ENCODE measurements at places on chromosomes 2 and 18.

DNA sequence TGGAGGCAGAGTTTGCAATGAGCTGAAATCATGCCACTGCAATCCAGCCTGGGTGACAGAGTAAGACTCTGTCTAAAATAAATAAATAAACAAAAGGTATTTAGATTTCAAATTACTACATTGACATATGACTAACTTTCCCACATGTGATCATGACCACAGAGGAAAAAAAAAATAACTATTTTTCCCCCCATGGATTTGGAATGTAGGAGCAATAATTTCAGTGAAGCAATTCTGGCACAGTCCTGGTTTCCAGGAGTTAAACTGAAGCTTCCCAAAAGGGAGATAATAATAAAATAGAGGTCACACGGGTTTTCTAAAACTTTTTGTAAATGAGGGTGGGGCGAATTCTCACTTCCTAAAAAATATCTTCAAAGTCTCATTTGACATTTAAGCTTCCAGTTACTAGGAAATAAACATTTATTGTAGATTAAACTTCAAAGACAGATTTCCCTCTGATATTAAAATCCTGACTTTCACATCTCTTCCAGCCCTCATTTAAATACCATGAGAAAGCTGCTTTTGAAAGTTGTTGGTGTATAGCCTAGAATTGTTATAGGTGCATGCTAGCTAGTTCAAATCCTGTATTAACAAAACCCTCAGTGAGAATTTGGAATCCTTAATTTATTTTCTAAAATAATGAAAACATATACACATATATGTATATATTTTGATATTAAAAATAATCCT is 20.7 kb downstream of the SLC19A3 start:
- DNase-seq = no peak

- DNase-seq = no peak
Observed at GRCh38 chr2:43751476-43751990, 22.3 kb upstream of the DYNC2LI1 start.

GRCh38 chr2:127226520-127227263 is 6.6 kb upstream of the CYP27C1 start:
- DNase-seq = peak; percentile 56

DNA sequence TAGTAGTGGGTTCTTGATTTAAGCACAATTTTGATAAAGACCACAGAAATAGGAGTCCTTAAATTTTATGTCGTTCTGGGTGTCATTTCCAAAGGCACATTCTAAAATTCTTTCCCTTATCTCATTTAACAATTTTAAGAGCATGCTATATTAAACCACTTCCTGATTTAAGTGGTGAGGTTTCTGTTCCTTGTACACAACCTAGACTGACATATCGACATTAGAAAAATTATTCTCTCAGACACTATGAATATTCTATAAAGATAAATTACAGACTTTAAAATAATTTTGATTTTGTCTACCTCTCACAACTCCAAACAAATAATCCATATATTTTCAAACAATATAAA is 923.8 kb downstream of the LRP1B start:
- DNase-seq = no peak

DNA sequence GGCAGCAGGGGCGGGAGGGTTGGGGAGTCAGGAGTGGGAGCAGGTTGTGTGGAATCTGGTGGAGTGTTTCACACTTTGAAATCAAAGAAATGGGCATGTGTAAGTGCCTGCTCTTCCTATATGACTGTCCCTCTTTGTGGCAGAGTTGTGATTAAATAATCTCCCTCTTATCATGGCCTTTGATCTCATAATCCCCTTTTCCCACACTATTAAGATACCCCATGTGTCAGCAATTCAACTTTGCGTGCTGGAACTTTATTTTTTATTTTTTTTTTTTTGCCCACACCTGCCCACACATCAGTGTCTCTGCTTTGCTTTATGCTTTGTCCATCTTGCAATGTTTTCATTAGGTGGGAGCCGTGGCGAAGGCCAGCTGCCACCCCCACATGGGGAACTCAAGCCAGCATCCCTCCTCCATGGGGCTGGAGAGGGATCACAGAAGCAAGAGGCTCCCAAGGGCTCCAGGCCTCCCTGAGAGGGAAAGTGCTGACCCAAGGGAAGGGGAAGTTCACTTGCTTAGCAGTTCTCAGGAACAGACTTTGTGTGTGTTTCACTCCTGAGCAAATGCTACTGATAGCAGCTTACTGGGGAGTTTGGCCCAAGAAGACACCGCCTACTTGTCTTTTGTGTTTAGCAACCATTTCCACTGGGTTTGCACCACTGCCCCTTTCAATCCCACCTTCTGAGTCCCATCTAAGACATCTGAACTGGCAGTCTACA is 243.4 kb downstream of the BCL11A start:
- no peak for DNase-seq

- peak; percentile 87 for DNase-seq
Observed at GRCh38 chr2:191385416-191386160, 140.4 kb downstream of the MYO1B start.

DNA sequence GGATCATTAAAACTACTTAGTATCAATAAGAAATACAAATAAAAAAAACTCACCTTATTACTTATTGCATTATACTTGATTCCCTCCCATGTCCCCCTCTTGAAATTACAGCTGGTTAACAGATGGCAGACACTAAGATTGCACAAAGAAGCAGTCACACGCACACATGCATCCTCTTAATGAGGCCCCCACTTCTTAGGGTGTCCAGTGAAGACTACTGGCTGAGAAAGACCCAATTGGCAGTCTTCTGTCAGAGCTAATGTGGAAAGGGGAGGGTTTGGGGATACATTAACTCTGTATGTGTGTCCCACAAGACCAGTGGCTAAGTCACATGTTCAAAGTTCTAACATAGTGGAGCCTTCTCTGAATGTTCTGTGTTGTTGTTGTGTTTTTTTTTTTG is 210.7 kb downstream of the MTX2 start:
- no peak for DNase-seq

DNA sequence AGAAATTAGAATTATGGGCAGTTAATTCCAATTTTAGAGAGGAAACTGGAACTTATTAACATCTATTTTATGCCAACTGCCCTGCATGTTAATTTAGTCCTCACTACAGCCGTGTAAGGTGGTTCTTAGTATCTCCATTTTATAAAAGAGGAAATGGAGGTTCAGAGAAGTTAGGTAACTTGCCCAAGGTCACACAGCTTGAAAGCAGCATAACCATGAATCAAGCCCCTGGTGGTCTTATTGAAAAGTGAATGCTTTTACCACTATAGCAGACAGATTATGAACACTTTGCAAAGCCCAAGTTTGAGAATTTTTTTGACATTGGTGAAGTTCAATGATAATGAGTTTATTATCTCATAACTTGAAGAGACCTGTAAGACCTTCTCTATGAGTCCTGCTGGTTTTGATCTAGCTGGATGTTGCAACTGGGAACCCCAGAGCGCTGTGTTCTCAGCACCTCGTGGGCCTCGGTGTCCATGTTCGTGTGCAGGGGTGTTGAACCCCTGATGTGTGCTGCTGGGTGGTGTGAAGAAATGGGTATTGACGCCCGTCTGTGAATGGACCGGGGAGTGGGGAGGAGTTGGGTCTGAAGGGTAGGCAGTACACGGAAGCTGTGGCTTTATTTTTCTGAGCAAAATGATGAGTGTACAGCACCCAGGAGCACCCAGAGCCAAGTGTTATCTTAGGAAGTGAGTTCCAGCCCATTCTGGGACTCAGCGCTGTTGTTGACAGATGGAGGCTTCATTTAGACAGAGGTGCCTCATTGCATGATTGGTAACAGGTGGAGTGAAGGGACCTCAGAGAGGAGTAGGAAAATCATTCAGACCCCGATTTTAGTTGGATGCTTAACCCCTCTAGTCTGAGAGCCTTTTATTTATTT is 9.7 kb downstream of the GREB1 start:
- no peak for DNase-seq

- no peak for DNase-seq
Observed at GRCh38 chr18:51513517-51513916, 316.0 kb upstream of the MEX3C start.

DNA sequence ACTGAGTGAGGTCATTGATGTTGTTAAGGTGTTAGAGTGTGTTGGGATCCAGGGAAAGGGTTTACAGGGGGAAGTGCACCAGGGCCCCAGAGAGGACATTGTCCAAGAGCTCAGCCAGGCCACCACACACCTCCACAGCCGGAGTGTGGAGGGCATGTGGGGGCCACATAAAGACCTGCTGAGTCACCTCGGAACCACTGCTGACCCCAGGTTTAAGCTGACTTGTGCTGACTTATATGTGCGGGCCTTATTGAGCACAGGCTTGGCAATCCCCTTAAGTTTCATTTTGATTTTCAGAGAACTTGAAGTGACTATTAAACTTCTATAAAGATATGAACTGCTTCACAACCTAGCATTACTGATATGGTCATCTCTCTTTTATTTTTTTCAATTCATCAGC is 166.2 kb upstream of the MAP3K20 start:
- no peak for DNase-seq

DNA sequence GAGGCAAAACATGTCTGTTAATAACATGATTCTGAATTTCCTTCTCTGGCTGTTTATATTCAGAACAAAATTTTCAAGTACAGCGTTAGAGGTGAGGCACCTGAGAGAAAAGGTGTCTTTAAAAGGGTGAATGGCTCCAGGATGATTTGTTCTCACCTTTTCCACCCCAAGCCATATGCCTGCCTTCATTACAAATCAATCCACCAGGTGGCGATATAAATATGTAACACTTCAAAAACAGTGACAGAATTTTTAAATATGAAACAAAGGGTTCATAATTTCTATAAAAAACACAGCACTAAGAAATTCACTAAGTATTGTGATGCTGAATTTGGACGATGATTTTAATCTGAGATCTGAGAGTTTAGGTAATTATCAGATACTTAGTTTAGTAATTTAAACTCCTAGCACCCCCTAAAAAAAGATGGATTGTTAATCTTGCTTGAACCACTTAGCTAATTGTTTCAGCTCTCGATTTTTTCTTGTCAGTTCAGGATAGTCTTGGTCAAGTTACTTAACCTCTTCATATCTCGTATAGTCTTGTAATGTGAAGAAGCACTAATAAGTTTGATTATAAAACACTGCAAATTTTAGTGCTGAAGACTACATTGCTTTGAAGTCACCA is 528.8 kb downstream of the CPS1 start:
- DNase-seq = peak; percentile 34

DNA sequence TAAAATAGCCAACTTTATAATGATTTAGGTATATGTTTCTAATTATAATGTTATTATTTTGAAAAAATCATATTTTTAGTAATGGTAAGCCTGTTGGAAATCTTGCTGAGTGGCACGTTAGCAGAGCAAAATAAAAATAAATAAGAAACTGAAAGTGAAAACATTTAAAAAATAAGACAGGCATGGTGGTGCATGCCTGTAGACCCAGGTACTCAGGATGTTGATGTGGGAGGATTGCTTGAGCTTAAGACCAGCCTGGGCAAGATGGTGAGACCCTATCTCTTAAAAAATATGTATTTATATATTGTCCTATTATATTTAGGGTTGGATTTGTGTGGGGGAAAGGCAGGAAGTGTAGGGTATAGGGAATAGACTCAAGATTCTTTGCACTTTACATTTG is 15.8 kb upstream of the ANKRD12 start:
- DNase-seq = no peak

- DNase-seq = no peak
Observed at GRCh38 chr2:181178130-181178529, 197.7 kb downstream of the UBE2E3 start.

DNA sequence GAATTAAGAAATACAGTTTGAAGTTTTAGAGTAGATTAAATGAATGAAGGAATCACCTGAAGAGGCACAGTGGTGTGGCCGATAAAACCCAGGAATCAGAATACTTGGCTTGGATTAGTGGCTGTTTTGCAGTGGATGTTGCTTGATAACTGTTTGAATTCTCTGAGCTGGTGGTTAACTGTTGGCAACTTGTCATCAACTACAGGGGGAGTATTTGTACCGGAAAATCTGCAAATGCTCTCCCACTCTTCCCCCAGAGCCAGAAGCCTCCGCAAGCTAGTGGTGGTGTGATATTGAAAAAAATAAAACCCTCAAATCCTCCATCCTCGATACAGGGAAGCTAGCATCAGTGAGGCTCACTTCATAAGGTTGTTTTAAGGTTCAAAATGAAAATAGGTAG is 326.7 kb downstream of the DPP10 start:
- no peak for DNase-seq

GRCh38 chr2:27952070-27952469 is 61.5 kb downstream of the BABAM2 start:
- DNase-seq = no peak

DNA sequence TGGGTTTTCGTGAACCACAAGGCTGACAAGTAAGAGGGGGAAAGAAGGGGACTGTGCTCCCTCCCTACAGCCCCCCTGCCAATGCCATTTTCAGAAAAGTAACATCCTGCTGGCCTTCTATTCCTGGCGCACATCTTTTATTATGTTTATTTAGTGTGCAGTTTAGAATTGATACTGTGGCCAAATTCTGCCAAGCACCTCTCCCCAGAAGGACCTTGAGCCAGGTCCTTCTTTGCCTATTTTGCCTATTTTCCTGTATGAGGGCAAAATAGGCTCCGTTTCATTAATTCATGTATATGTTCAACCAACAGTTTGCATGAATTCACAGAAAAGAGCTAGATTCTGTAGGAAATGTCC is 136.0 kb downstream of the MYO3B start:
- no peak for DNase-seq

DNA sequence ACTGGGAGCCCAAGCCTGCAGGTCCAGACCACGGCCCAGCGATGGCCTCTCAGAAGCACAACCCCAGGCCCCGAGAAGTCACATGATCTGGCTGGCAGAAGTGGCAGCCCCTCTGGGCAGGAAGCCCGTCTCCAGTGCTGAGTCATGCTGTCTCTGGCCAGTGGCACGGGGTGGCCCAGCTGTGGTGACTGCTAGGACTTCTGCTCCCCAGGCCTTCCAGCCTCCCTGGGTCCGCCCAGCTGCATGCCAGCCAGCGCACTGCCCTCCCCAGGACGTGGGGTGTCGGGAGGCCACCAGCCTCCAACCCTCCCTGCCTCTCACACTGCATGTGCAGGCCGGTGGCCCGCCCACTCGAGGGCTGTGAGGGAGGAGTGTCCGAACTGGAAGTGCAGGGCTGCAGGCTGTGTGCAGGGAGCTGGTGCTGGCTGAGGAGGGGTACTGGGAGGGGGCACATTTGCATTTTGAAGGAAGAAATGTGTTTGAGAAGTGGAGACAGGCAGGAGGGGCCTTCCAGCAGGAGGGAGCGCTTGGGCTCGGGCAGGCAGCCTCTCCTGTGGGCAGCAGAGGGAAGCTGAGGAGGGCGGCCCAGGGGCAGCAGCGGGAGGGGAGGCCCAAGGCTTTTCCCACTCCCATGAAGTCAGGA is 17.0 kb upstream of the HPCAL1 start:
- DNase-seq = peak; percentile 66
